Epithelial cell of proximal tubule (primary cell): ENCODE measurements at places on chromosomes 11 and 22.

- no peak for DNase-seq
These were observed 27.1 kb downstream of the OSBP2 start for GRCh38 chr22:30721741-30722140.

- no peak for DNase-seq
These were observed 14.6 kb upstream of the NRGN start for GRCh38 chr11:124724979-124725718.

DNA sequence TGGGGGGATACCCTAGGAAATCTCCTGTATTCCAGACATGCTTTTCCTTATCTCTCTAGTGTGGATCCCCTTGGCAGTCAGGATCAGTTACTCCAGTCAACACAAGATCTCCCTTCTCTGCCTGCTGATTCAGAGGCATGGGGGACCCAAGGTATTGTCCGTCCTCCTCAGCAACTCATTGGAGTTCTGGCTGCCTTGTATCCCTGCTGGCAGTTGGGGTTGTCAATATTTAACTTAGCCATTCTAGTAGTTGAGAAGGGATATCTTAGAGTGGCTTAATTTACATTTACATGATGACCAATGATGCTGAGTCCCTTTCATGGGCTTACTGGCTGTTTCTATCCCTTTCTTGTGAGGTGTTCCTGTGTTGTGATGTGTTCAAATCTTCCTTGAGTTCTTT lies 74.2 kb downstream of the GRK3 start:
- DNase-seq = no peak

DNA sequence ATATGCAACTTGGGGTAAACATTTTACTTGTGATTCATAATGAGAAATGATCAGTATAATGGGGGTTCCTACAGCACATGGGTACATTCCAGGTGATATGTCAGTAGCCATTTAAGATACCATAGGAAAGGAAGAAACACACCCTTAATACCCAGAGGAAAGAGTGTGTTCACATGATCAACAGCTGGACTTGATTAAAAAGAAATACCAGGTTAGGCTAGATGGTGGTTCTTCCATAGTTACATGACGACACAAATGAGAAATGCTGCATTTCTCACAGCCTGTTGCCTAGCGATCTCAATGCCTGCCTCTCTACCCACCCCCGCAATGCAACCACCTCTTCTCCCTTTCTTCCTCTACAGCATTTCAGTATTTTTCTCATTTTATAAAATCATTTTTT lies 96.8 kb downstream of the TTC28 start:
- no peak for DNase-seq

DNA sequence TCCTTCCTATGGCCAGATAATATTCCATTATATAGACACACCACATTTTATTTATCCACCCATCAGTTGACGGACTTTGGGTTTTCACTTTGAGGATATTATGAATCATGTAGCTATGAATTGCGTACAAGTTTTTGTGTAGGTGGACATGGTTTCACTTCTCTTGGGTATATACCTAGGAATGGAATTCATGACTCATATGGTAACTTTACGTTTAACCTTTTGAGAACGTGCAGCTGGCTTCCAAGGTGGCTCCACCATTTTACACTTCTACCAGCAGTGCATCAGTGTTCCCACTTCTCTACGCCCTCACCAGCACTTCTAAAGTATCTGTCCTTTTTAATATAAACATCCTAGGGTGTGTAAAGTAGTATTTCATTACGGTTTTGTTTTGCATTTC lies 112.0 kb downstream of the PLEKHA7 start:
- DNase-seq = no peak

- no peak for DNase-seq
These were observed 15.6 kb downstream of the UBE2L3 start for GRCh38 chr22:21582801-21583740.

- no peak for DNase-seq
These were observed 1.3 kb downstream of the CARD10 start for GRCh38 chr22:37517826-37518450.

- DNase-seq = no peak
These were observed 15.1 kb upstream of the MRGPRX2 start for GRCh38 chr11:19075636-19076035.

DNA sequence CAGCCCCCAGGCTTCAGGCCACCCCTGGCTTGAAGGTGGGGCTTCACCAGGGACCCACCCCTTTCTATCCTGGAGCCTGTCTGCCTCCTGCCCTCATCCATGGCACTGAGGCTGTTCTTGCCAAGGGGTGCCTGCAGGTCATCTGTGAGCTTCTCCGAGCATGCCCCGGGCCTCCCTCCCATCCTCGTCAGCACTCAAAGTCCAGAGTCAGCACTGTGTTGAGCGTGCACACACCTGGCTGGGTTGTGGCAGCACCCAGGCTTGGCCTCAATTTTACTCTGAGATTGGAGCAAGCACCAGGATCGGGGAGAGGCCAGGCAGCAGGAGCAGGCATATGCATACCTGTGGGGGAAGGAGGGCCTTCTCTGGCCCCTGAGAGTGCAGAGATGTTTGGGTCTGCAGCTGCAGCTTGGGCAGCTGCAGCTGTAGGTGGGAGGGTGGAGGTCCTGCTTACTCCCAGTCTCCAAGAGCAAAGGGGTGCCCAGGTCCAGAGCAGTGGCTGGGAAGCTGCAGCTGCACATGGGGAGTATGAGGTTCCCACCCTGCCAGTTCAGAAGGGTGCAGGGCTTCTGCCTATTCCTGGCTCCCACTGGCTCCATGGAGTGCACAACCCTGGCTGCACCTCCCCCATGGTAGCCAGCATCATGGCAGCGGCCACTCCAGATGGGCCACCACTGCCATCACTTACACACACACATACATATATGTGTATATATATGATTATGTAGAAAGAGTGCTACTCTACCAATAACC lies 488.7 kb downstream of the JRKL start:
- no peak for DNase-seq

DNA sequence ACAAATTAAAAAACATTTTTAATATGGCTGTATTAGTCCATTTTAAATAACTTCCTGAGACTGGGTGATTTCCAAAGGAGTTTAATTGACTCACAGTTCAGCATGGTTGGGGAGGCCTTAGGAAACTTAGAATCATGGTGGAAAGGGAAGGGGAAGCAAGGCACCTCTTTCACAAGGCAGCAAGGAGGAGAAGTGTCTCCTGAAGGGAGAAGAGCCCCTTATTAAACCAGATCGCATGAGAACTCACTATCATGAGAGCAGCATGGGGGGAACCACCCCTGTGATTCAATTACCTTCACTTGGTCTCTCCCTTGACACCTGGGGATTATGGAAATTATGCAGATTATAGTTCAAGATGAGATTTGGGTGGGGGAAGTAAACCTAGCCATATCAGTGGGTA lies 488.6 kb downstream of the ETS1 start:
- DNase-seq = no peak

- no peak for DNase-seq
These were observed 1.2 kb downstream of the BARX2 start for GRCh38 chr11:129376658-129377341.

DNA sequence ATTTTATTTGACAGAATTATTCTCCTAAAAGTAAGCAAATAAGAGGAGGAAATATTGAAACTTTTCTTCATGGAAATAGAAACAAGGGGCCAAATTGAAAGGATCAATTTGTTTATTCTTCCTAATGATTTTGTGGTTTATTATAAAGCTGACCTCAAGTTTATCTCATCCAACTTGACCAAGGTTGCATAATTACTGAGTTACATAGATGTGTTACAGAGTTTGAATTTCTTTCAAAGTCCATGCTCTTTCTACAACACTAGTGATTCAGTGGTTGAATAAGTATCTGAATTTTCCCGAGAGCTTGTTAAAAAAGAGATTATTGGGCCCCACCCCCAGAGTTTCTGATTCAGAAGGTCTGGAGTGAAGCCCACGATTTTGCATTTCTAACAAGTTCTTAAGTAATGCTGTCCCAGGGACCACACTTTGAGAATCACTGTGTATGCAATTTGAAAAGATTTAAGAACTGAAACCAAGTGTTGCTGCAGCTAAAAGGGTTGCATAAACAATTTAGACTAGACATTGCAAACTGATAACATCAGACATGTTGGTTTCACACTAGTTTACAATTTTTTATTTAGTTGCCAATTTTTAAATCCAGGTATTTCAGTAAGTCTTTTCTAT lies 485.7 kb upstream of the ANO5 start:
- no peak for DNase-seq

DNA sequence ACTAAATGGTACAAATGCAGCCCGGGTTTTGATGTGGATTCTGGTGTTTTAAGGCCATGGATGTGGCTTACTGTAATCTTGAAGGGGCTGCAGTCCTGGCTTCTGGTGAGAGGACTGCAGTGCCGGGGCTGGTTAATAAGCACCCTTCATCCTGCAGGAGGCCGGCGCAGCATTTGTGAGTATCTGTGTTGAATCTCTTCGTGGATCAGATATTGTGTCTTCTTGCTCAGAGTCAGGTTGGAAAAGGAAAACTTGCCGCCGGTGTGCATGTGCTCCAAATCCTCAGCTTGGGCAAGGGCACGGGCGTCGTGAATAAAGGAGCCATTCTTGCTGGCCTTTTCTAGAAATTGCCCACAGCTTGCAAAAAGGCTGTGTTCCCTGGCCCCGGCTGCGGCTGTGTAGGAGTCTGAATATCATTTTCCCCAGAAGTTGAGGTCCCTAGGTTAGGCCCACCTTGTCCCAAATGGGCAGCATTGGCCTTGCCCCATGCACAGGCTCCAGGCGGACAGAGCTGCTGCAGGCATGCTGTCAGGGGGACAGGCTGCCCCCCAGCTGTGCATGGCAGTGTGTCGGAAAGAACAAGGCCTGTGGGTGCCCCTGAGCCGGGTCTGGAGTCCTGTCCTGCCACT lies 28.9 kb upstream of the PARVB start:
- DNase-seq = no peak

GRCh38 chr22:48556222-48556621 lies 1271.5 kb downstream of the BRD1 start:
- DNase-seq = no peak

DNA sequence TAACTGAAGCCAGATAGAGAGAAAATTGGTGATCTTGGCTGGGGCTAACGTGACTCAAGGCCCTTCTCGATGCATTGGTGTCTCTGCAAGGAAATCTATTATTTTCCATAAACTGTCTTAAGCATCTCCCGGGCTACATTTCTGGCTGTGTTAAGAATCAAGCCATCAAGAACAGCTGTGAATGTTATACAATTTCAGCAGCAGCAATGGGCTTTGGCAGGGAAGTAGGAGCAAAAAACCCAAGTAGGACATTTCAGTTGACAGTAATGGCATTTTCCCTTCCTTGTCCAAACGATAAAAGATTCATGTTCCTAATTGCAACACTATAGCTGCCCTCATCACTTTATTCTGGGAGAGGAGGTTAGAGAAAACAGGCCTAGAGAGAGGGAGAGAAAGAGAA lies 335.0 kb downstream of the CADM1 start:
- DNase-seq = no peak
